Kidney (tissue), 22 donors: ENCODE measurements at places on chromosomes 13 and 19. TPM values are rescaled to one million over a fixed set of nuclear protein-coding genes. Genes with fewer than 3 reads are reported as not detected.

DNA sequence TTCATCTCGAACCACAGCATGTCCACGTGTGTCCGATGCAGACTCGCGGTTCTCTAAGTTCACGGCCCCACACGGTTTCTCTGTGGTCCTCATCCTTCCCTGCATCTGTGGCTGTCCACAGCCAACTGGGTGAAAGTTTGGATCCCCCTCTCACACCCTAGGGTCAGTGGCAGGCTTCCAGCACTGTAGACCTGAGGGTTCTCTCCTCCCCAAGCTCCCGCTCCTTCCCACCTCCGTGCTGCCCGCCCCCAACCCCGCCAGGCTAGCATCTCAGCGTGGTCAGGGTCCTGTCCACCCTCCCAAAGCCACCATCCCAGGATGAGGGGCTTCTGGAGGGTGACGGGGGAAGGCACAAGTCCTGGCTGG lies 3.0 kb downstream of the ANGPTL4 start:
- no peak for DNase-seq

DNA sequence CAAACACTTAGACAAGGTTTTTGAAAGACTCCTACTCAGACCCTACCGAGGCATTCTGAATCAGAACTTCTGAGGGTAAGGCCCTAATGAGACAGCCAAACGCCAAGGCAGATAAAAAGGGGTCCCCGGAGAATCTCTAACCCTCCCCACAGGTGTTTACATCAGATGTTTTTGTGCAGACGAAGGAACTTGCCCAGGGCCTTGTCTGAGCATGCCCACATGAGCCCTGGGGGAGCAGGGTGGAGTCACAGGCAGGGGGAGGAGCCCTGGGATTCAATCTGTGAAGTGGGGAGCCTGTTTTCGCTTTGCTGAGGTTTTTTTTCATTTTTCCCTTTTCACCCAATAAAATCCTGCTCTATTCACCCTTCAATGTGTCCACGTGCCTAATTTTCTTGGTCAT lies 61.6 kb upstream of the MED4 start:
- no peak for DNase-seq

DNA sequence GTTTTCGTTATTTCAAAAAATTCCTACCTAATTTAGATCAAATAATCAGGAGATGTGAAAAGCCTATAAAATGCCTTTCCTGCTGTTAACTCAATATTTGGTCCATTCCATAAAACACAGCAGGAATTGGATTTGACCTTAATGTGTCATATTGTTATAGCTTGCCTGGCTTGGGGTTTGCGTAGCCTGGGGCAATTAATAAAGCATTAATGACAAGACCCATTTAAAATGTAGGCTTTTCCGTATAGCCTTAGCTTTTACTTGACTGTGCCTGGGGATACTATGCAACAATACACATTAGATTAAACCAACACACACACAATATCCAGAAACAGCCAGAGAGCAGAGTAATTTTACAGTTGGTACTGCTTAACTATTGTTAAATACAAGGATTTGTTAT lies 117.2 kb upstream of the MAB21L1 start:
- no peak for DNase-seq

GRCh38 chr19:32671883-32672593 lies 2.9 kb downstream of the ANKRD27 start:
- no peak for DNase-seq

SPACA4 gene
- not detected for total RNA-seq

FXYD1 gene
- 31.8 TPM for total RNA-seq
